ENCODE measurements at places on chromosomes 4 and X.

DNA sequence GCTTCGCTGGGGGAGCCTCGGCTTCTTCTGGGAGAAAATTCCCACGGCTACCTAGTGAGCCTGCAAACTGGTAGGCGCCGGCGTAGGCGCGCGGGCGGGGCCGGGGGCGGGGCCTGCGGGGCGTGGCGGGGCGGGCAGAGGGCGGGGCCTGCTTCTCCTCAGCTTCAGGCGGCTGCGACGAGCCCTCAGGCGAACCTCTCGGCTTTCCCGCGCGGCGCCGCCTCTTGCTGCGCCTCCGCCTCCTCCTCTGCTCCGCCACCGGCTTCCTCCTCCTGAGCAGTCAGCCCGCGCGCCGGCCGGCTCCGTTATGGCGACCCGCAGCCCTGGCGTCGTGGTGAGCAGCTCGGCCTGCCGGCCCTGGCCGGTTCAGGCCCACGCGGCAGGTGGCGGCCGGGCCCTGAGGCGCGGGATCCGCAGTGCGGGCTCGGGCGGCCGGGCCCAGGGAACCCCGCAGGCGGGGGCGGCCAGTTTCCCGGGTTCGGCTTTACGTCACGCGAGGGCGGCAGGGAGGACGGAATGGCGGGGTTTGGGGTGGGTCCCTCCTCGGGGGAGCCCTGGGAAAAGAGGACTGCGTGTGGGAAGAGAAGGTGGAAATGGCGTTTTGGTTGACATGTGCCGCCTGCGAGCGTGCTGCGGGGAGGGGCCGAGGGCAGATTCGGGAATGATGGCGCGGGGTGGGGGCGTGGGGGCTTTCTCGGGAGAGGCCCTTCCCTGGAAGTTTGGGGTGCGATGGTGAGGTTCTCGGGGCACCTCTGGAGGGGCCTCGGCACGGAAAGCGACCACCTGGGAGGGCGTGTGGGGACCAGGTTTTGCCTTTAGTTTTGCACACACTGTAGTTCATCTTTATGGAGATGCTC lies at the start of gene HPRT1:
Gene HPRT1, plus strand, starts transcription at position 161 of the 857 bp plus-strand sequence. Its CDS starts 147 bp downstream, at position 308.
- ATAC-seq: peak; percentile 94

GRCh38 chr4:74934016-74934831 lies 1.3 kb downstream of the PARM1 start:
- peak; percentile 48 for ATAC-seq

DNA sequence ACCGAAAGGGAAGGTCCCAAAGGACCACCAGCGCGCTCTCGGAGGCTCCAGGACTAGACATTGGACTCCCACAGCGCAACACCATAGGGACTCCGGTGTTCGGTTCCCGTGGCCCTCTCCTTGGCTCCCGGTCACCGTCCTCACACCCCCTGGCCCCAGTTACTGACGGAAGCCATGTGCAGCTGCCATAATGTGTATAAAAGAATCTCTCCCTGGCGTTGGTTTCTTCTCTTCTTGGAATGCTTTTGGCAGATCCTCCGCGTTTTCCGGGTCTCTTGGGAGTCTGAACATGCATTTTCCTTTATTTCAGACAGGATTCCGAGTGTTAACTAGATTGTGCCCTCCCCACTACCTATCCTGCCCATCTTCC lies 69.8 kb downstream of the FBXO8 start:
- ATAC-seq: no peak

GRCh38 chr4:178395798-178396197 lies 953.6 kb upstream of the AGA start:
- no peak for ATAC-seq

DNA sequence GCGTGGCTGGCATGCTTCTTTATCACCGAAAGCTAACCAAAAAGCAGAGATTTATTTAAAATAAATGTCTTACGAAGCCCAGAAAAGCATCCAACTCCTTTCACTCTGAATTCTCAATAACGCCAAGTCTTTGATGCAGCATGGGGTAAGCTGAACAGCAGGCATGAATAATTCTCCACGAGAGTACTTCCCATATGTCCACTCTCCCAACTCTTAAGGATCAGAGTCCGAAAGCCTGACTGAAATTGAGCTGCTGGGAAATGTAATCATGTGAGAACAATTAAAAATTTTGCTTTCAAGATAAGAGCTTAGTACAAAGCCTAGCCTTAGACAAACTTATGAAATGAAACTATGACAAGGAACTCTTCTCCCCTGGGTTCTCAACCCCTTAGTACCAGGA lies 7.5 kb upstream of the SLC39A8 start:
- ATAC-seq: no peak

All from SK-N-SH treated with all-trans-retinoic acid at 6 μM for 48 hours (cell line).